ENCODE measurements at places on chromosomes 7 and 10. TPM values are rescaled to one million over a fixed set of nuclear protein-coding genes. Genes with fewer than 3 reads are reported as not detected.

The ATOH7 gene
- not detected for total RNA-seq

The NCF1 gene
- total RNA-seq, result 0.90 TPM

The SEC31B gene
- total RNA-seq, result 57.4 TPM

The CYP2C8 gene
- 0.09 TPM for total RNA-seq

The SPDYE18 gene
- 0.46 TPM for total RNA-seq

The TFPI2 gene
- total RNA-seq, result not detected

The FRAT1 gene
- 2.9 TPM for total RNA-seq

The PRR15 gene
- not detected for total RNA-seq

The HMX3 gene
- total RNA-seq, result not detected

The MNX1 gene
- total RNA-seq, result not detected

The CALHM1 gene
- not detected for total RNA-seq

The HOXA6 gene
- total RNA-seq, result not detected

The CYP2C19 gene
- not detected for total RNA-seq

The ABCB1 gene
- total RNA-seq, result 1.9 TPM

The UTF1 gene
- total RNA-seq, result 0.28 TPM

The SPDYE2 gene
- not detected for total RNA-seq
